Chondrocyte (in vitro differentiated cells): ENCODE measurements at places on chromosomes 2 and 18.

DNA sequence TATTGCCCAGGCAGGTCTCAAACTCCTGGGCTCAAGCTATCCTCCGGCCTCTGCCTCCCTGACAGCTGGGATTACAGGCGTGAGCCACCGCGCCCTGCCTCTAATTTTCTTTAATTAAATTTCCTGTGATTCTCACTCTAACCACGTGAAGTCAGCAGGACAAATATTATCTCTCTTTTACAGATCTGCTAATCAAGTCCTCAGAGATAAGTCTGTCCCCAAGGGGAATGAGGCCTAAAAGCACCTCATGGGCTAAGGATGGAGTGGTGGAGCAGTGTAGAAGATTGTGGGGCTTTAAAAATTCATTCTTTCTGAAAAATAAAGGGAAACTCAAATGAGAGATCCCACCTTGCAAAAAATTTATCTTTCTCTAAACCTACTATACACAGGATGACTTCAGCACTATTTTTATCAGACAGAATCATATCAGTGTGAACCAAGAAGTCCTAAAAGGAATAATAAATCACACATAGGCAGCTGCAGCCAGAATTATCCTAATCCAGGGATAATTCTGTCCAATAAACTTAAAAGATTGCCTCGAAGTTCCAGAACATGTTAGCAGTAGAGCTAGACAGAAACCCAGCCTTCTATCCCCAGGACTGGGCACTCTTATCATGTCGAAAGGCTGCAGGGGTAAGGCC lies 38.3 kb upstream of the BMPR2 start:
- H3K36me3 ChIP-seq = no peaks in the 10 kb centered on the region
- H3K4me3 ChIP-seq = no peak overlapping the region
- H3K27ac ChIP-seq = no peak overlapping the region

DNA sequence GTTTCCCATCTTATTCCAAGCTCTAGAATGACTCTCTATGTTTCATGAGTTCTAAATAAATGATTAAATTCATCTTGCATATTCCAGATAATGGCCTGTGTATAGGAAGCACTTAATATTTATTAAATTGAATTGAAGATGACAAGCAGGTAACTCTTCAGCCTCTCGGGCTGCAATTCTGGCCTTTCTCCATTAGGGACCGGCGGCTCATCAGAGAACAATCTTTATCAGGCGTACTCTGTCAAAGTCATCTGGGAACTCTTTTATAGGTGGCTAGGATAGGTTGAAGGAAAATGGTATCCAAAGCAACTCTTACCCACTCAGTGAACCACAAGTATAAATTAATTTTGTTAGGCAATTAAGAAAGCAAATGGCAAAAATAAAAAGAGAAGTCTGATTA lies 308.5 kb downstream of the NOL4 start:
- no peak overlapping the region for H3K4me3 ChIP-seq
- H3K27me3 ChIP-seq = no peaks in the 10 kb centered on the region
- H3K27ac ChIP-seq = no peak overlapping the region
- no peak for DNase-seq
- H3K36me3 ChIP-seq = no peaks in the 10 kb centered on the region

GRCh38 chr2:168155046-168155445 lies 92.3 kb downstream of the STK39 start:
- peak overlapping the region; percentile 39 for H3K27ac ChIP-seq
- no peak overlapping the region for H3K4me3 ChIP-seq
- peaks cover 42% of the 10 kb centered on the region for H3K4me1 ChIP-seq
- peaks cover 11% of the 10 kb centered on the region for H3K36me3 ChIP-seq

DNA sequence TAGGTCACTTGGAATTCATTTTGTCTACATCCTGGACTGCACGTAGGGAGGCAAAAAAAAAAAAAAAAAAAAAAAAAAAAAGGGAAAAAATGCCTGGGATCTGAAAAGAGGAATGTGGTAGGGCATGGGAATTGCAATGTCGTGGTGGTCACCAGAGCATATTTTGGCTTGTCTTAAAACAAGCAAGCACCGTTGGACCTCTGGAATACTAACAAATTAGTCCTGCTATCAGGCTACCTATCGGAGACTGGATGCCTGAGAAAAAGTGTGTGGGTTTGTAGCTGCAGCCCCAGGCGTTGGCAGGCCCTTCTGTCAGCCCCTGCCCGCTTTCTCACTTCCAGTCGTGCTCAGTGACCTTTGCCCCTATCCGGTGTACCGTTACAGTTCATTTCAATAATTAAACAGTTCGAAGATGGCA lies 588.5 kb upstream of the ZEB2 start:
- peak overlapping the region; percentile 10 for H3K4me3 ChIP-seq
- peak overlapping the region; percentile 89 for H3K27ac ChIP-seq
- no peaks in the 10 kb centered on the region for H3K36me3 ChIP-seq
- no peak for DNase-seq
- H3K4me1 ChIP-seq = peaks cover 60% of the 10 kb centered on the region

GRCh38 chr18:78511666-78512601 lies 467.7 kb upstream of the SALL3 start:
- no peaks in the 10 kb centered on the region for H3K36me3 ChIP-seq
- peaks cover 20% of the 10 kb centered on the region for H3K27me3 ChIP-seq
- DNase-seq = no peak
- H3K4me3 ChIP-seq = no peak overlapping the region

DNA sequence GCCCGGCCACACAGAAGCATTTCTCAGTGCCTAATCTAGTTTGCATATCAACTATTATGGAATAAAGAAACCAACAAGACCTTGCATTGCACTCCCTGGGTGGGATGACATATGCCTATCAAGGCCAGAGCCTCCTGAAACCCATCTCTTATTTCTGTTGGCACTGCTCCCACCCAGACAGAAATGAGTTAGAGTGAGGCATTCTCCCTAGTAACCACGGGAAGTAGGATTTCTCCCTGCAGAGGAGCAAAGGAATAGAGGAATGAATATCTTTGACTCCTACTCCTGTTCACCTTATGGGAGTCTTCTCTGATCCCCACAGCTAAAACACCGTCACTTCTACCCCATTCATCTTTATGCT lies 24.2 kb upstream of the SCYGR1 start:
- no peaks in the 10 kb centered on the region for H3K36me3 ChIP-seq
- no peak for DNase-seq
- peak overlapping the region; percentile 50 for H3K27ac ChIP-seq
- no peak overlapping the region for H3K4me3 ChIP-seq
- peaks cover 45% of the 10 kb centered on the region for H3K4me1 ChIP-seq

- no peak overlapping the region for H3K4me3 ChIP-seq
- no peak overlapping the region for H3K27ac ChIP-seq
- no peak for DNase-seq
- peaks cover 14% of the 10 kb centered on the region for H3K27me3 ChIP-seq
Observed at GRCh38 chr2:129862668-129863067, 116.8 kb upstream of the RAB6C start.

DNA sequence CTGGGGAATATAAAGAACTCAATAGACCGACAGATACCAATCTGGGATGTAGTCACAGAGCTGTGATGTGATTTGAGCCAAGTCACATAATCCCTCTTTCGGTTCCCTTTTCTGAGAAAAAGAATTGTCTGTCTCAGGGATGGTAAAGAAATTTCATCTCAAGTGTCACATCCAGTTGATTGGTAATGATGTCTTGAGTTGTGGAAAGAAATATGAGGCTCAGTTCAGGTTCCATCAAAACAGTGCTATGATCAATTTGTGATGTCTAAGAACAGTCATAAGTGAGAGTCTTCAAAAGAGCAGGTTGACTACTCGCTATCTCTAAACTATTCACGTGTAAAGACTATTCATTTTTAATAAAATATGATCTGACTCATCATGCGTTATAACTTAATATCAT lies 223.3 kb downstream of the METTL4 start:
- no peaks in the 10 kb centered on the region for H3K36me3 ChIP-seq
- no peak for DNase-seq
- H3K4me3 ChIP-seq = no peak overlapping the region
- H3K27me3 ChIP-seq = peaks cover 5% of the 10 kb centered on the region
- no peaks in the 10 kb centered on the region for H3K4me1 ChIP-seq
- no peak overlapping the region for H3K27ac ChIP-seq

- H3K27ac ChIP-seq = peak overlapping the region; percentile 92
- H3K36me3 ChIP-seq = no peaks in the 10 kb centered on the region
- no peak overlapping the region for H3K4me3 ChIP-seq
- H3K27me3 ChIP-seq = no peaks in the 10 kb centered on the region
Observed at GRCh38 chr2:216554755-216555154, 56.1 kb downstream of the RPL37A start.

DNA sequence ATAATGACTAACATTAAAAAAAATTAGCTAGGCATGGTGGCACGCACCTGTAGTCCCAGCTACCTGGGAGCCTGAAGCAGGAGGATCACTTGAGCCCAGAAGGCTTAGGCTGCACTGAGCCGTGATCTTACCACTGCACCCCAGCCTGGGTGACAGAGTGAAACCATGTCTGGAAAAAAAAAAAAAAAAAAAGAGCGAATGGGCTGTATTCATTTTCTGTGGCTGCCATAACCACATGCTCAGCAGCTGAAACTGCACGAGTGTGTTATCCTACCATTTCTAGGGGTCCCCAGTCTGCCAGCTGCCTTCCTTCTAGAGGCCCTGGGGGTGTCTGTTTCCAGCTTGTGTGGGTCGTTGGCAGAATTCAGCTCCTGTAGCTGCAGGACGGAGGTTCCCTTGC lies 247.8 kb downstream of the EIPR1 start:
- H3K36me3 ChIP-seq = no peaks in the 10 kb centered on the region
- DNase-seq = no peak
- peaks cover 4% of the 10 kb centered on the region for H3K27me3 ChIP-seq
- peaks cover 6% of the 10 kb centered on the region for H3K4me1 ChIP-seq

- no peaks in the 10 kb centered on the region for H3K36me3 ChIP-seq
- no peak for DNase-seq
- H3K27ac ChIP-seq = no peak overlapping the region
- H3K27me3 ChIP-seq = peaks cover 31% of the 10 kb centered on the region
- H3K4me1 ChIP-seq = no peaks in the 10 kb centered on the region
Observed at GRCh38 chr18:60560071-60560470, 187.5 kb upstream of the MC4R start.

GRCh38 chr18:79567481-79568147 lies 112.0 kb upstream of the CTDP1 start:
- DNase-seq = peak; percentile 95
- peaks cover 82% of the 10 kb centered on the region for H3K4me1 ChIP-seq
- H3K4me3 ChIP-seq = peak overlapping the region; percentile 58
- no peaks in the 10 kb centered on the region for H3K27me3 ChIP-seq
- H3K27ac ChIP-seq = peak overlapping the region; percentile 97

DNA sequence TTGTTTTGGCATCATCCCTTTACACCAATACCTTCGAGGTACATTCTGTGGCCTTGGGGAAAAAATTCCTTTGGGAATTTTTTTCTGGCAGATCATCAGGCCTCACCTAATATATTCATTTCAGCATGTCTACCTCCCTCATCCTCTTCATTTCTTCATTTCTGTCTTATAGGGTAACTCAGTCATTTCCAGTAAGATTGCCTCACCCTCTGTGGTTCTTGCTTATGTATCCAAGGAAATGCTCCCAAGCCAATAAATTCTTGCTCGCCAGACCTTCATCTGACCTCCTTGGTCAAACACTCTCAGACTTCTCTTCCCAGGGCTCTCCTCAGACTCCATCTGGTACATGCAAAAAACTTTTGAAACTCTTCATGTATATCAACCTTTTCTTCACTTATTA lies 265.6 kb downstream of the TMX3 start:
- H3K27me3 ChIP-seq = no peaks in the 10 kb centered on the region
- peaks cover 8% of the 10 kb centered on the region for H3K4me1 ChIP-seq
- no peaks in the 10 kb centered on the region for H3K36me3 ChIP-seq
- H3K27ac ChIP-seq = no peak overlapping the region

GRCh38 chr18:78912336-78912735 lies 67.3 kb upstream of the SALL3 start:
- H3K27me3 ChIP-seq = no peaks in the 10 kb centered on the region
- H3K27ac ChIP-seq = no peak overlapping the region
- peak; percentile 68 for DNase-seq
- H3K4me1 ChIP-seq = no peaks in the 10 kb centered on the region
- H3K36me3 ChIP-seq = peaks cover 4% of the 10 kb centered on the region
- H3K4me3 ChIP-seq = no peak overlapping the region

GRCh38 chr2:227388537-227389011 lies 825 bp upstream of the SCYGR1 start:
- H3K27ac ChIP-seq = no peak overlapping the region
- H3K4me3 ChIP-seq = no peak overlapping the region
- no peaks in the 10 kb centered on the region for H3K36me3 ChIP-seq
- H3K27me3 ChIP-seq = peaks cover 2% of the 10 kb centered on the region

DNA sequence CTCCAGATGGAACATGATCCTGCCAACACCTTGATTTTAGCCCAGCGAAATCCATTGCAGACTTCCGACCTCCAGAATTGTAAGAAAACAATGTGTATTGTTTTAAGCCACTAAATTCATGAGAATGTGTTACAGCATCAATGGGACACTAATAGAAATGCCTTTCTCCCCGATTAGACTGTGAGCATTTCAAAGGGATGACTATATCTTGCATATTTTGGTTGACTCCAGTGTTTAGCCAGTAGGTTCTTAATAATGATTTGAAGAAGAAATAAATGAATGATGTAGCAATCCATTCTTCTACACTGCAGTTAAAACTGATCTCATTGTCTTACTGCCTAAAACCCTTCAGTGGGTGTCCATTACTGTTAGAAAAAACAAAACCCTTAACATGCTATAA lies 67.4 kb upstream of the ACVR1C start:
- H3K36me3 ChIP-seq = peaks cover 19% of the 10 kb centered on the region
- no peak for DNase-seq
- H3K4me1 ChIP-seq = peaks cover 23% of the 10 kb centered on the region
- H3K27me3 ChIP-seq = no peaks in the 10 kb centered on the region
- H3K4me3 ChIP-seq = no peak overlapping the region

DNA sequence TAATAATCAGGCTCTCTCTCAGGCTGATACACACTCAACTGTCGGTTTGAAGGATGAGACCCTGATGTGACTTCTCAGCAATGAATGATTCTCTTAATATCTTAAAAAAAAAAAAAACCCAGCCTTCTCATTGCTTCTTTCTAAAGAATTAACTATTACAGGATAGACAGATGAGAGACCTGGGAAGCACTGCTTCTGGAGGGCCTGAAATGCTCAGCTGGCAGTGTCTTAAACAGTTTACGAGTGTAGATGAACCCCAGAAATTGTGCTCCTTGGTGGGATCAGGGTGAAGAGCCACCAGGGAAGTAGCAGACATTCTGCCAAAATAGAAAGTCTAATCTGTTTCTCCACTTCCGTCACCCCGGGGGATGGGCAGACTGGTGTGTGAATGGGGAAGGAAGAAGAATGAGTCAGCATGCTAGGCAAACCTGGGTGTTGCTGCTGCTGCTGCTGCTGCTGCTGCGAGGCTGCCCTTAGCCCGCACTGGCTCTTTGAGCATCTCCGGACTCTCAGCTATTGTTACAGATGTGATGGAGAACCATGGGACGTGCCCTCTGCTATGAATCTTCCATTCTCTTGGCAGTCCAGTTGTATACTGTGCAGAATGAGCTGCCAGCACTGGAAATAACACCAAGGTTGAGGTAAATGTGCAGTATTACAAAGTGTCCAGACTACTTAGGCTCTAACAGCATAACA lies 158.4 kb downstream of the SETBP1 start:
- H3K4me1 ChIP-seq = peaks cover 52% of the 10 kb centered on the region
- H3K36me3 ChIP-seq = no peaks in the 10 kb centered on the region
- no peaks in the 10 kb centered on the region for H3K27me3 ChIP-seq
- DNase-seq = no peak
- H3K27ac ChIP-seq = peak overlapping the region; percentile 71
- H3K4me3 ChIP-seq = no peak overlapping the region
